Esophagus mucosa (tissue), 1 donor: ENCODE measurements at places on chromosomes 11 and 22. TPM values are rescaled to one million over a fixed set of nuclear protein-coding genes. Genes with fewer than 3 reads are reported as not detected.

GRCh38 chr11:112644410-112645131 is 316.6 kb upstream of the NCAM1 start:
- no peak for ATAC-seq

The ARHGAP20 gene
- 2.6 TPM for total RNA-seq

The SCGB1C1 gene
- total RNA-seq, result not detected

The VSIG10L2 gene
- total RNA-seq, result not detected

The C11orf87 gene
- total RNA-seq, result 0.12 TPM

The CRYBA4 gene
- total RNA-seq, result not detected

- ATAC-seq, result no peak
Observed at GRCh38 chr11:117923773-117924172, 5.4 kb downstream of the TMPRSS13 start.

GRCh38 chr11:106997227-106997626 is 21.0 kb downstream of the GUCY1A2 start:
- ATAC-seq, result no peak

- no peak for ATAC-seq
Observed at GRCh38 chr11:10325277-10326011, 20.6 kb downstream of the ADM start.

GRCh38 chr22:19522881-19523239 is 1.4 kb downstream of the CLDN5 start:
- ATAC-seq, result no peak

The TPP1 gene
- total RNA-seq, result 38.7 TPM

- no peak for ATAC-seq
Observed at GRCh38 chr22:44394246-44395117, 81.7 kb upstream of the SHISAL1 start.

The TNKS1BP1 gene
- total RNA-seq, result 160 TPM

- no peak for ATAC-seq
Observed at GRCh38 chr11:47560426-47560825, 5.0 kb upstream of the PTPMT1 start.

GRCh38 chr11:123630126-123630608 is 24.3 kb downstream of the SCN3B start:
- ATAC-seq, result no peak

- ATAC-seq, result no peak
Observed at GRCh38 chr11:37747121-37747520, 1149.1 kb upstream of the RAG2 start.

GRCh38 chr11:115645631-115646317 is 141.6 kb upstream of the CADM1 start:
- ATAC-seq, result no peak

The CHRM1 gene
- not detected for total RNA-seq

DNA sequence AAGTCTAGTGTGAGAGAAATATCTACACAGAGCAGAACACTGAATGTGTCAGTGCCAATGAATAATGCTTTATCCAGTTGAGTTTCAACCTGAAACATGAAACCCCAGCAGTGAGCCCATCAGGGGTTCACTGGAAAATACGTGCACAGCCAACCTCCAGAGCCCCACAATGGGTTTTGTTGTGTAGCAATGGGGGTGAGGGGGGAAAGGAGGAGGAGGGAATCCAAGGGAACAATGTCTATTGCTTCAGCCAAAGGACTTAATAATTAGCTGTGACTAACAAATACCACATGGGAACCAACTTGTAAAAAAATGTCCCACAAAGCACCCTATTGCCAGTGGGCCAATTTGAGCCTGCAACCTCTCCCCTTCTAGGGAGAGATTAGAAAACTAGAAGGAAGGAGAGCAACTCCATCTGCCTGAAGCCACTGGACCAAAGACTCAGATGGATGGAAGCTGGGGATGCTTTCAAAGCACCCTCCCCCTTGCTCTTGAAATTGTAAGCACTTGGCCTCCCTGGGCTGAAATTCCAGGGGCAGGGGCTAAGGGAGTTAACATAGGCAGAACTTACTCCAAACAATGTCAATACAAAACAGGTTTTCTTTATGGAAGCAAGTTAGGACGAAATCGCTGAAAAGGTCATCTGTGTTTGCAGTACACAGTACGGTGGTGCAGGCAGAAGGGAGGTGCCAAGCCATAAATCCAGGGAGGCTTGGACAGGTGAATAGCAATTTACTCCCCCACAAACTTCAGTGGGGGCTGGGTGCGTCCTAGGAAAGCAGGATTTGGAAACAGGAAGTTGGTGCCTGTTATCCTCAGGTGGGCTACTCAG is 99.8 kb downstream of the ARL14EP start:
- no peak for ATAC-seq

The UBE2L3 gene
- total RNA-seq, result 35.9 TPM

GRCh38 chr11:113664069-113664980 is 41.8 kb downstream of the TMPRSS5 start:
- ATAC-seq, result peak; percentile 38

DNA sequence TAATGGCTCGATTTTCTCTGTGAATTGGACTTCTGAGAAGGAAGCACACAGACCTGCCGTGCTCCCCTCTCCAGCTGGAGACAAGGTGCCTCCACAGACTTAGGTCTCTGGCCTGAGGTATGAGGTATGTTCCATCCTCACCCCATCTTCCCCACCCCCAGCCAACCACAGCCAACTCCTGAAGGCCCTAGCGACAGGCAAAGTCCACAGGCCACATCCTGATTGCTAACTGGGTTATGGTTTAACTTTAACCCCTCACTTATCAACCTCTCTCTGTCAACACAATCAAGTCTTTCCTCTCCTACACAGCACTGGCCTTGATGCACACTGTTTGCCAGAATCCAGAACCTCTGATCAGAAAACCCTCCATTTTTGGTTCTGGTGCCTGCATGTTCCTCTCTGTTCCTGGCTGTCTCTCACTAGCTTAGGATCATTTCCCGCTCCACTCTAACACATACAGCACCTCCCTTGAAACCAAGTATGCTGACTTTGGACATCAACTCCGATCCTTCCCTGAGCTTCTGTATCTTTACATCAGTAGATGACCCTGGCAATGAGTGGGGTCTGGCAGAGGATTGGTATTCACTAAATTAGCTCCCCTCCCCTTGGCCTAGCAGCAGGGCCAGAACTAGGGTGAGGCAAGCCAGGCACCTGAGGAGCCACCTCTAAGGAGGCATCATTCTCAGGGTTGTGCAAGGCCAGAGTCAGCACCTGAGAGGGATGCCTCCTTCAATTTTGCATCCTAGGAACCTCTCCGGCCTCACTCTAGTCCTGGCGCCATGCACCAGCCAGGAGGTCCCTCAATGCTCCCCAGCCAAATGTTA is 22.0 kb downstream of the JAML start:
- ATAC-seq, result no peak

GRCh38 chr22:25025491-25026400 is 73.2 kb downstream of the KIAA1671 start:
- peak; percentile 41 for ATAC-seq

DNA sequence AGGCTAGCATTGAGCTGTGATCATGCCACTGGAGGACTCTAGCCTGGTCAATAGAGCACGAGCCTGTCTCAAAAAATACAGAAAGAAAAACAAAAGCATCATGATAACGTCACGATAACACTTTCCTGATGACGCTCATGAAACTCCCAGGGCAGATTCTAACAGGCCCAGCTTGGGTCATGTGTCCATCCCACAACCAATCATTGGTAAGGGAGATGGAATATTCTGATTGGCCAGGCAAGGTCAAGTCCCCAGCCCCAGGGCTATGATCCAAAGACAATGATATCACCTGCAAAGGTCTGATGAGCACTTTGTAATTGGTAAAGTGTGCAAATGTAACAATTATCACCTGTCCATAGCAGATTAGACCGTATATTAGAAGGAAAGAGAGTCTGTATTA is 21.5 kb upstream of the DDX6 start:
- no peak for ATAC-seq
